ENCODE measurements at places on chromosomes 1 and 21.

DNA sequence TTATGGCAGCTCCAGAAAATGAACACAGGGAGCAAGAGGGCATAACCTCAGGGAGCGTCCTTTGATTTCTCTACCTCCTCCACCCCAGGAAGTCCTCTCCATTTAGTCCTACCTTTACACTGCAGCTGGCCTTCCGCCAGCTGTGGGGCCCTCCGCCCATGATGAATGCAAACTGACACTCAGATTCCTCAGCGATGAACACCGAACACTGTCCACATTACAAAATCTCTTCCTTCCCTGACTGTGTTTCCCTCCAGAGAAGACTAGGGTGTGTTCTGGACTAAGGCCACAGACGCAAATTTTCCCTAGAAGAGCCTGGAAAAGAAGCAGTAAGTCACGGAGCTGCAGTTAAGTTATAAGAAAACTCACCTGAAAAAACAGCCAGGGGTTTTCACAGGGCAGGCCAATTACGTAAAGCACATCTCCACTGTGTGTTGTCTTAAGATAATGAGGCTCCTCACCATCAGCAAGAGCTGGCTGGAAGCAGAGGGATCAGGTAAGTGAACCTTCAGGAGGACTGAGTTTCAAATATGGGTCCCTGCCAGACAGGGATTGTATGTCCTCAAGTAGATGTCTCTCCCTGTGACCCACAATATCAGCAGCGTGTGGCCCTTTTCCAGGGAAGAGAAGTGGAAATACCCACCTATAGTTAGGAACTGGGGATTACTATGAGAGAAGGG, 46.3 kb upstream of the ATP1B1 start:
- DNase-seq, result no peak

DNA sequence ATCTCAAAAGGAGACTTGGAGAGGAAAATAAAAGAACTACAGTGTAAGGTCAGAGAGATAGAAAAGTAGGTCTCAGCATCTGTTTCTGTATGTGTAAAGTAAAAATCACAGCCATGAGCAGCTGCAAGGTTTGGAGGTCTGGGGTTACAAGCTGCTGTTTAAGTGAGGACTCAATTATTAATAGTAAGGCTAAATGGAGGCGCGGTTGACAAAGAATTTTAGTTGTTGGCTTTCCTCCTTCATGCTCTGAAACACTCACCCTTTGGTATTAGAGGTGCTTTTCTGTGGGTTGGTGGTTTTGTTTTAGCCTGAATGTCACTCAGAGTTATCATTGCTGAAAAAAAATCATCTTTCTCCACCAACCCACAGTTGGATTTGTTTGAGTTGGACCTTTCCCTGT, 59.8 kb upstream of the HAO2 start:
- no peak for DNase-seq

- no peak for DNase-seq
Measured at GRCh38 chr1:34705077-34705476, 49.8 kb upstream of the GJB5 start.

- no peak for DNase-seq
Measured at GRCh38 chr21:38678827-38679226, 126.9 kb upstream of the ETS2 start.

DNA sequence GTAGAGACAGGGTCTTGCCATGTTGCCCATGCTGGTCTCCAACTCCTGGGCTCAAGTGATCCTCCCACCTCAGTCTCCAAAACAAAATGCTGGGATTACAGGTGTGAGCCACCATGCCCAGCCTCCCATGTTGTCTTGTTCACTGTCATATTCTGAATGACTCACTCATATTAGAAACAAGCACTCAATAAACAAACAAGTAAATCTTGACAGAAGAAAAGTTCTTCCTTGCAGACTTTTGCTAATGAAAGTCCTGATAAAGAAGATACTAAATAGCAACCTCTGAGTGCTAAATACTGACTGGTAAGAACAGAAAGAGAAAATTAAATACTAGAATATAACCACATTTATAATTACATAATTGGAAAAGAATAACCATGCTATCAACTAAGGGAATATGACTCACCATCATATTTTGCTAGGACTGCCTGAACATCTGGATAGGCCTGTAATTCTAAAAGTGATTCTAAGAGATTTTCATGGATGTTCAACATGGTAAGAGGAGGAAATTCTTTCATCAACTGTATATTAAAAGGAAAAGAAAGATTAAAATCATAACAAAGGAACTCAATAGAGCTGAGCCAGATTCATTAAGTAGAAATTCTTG, 37.3 kb downstream of the ST7L start:
- DNase-seq, result peak; percentile 22

DNA sequence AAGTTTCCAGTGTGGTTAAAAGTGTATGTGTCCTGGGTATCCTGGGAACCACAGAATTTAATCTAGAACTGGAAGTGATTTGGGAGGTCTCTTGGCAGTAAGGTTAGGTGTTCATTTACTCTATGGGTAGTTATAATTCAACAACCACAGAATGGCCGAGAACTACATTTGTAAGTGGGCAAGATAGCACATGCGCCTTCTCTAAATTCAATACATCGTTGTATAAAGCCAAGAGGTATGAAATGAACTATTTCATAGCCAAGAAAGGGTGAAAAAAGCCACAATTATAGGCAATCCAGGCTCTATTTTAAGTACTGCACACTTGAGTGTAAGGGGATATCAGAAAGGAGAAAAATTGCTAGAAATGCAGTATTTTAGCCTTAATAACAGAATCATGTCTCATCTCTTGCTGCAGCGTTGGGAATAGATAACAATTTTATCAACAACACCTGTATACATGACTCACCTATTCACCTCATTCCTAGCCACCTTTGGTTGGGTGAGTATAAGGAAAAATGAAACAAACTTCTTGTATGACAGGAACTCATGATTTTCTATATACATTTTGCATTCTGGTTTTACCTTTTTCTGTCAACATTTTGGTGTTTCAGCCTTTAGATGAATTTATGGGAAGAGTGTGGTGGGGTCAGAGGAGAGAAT, 4.5 kb downstream of the SDCCAG8 start:
- DNase-seq, result no peak

GRCh38 chr1:243837907-243838535, 12.0 kb downstream of the AKT3 start:
- no peak for DNase-seq

GRCh38 chr1:48859456-48859855, 82.8 kb upstream of the BEND5 start:
- no peak for DNase-seq

GRCh38 chr1:97334454-97334853, 586.4 kb downstream of the DPYD start:
- DNase-seq, result peak; percentile 88

DNA sequence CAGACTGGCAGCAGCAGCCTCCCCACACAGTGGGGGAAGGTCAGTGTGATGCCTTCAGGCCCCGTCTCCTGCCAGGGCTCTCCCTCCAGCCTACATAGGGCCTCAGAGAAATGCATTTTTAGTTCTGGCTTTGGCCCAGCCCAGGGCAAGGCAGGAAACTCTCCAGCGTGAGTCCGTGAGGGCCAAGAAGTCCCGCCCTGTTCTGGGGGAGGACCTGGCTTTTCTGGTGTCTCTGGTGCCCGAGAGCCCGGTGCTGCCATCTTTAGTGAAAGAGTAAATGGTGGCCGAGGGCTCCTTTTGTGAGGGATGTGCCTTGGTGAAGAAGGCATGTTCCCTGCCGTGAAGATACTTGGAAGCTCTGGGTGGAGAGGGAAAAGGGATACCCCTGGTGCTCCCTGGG, 14.8 kb upstream of the DIP2A start:
- DNase-seq, result no peak

- no peak for DNase-seq
Measured at GRCh38 chr1:5200006-5200405, 545.6 kb downstream of the AJAP1 start.

DNA sequence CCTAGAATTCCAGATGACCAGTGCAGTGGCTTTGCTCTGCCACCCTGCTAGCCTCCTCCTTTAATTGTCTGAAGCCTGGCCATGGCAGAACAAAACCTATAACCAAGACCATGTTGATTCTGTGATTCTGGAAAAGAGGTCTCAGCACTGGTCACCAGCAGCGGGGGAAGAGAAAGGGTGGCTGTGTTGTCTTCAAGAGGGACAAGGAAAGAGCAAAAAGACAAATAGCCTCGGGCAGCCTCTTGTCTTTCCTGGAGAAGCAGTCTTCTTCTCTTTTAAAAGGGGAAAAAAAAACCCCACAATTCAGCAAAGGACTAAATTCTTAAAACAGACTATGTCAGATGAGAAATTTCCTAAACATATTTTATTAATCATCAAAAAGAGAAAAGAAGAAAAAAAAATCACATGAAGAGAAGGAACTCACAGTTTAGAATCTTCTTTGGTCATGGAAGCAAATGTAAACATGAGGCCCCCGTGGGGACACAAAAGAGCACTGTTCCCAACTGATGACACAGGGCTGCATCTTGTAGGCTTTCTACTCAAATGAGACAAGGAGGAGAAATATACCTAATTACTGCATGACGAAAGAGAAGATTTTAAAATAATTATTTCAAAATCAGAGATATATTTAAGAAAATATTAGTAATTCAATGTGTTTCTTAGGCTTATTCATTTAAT, 36.3 kb upstream of the RAP1GAP start:
- no peak for DNase-seq

DNA sequence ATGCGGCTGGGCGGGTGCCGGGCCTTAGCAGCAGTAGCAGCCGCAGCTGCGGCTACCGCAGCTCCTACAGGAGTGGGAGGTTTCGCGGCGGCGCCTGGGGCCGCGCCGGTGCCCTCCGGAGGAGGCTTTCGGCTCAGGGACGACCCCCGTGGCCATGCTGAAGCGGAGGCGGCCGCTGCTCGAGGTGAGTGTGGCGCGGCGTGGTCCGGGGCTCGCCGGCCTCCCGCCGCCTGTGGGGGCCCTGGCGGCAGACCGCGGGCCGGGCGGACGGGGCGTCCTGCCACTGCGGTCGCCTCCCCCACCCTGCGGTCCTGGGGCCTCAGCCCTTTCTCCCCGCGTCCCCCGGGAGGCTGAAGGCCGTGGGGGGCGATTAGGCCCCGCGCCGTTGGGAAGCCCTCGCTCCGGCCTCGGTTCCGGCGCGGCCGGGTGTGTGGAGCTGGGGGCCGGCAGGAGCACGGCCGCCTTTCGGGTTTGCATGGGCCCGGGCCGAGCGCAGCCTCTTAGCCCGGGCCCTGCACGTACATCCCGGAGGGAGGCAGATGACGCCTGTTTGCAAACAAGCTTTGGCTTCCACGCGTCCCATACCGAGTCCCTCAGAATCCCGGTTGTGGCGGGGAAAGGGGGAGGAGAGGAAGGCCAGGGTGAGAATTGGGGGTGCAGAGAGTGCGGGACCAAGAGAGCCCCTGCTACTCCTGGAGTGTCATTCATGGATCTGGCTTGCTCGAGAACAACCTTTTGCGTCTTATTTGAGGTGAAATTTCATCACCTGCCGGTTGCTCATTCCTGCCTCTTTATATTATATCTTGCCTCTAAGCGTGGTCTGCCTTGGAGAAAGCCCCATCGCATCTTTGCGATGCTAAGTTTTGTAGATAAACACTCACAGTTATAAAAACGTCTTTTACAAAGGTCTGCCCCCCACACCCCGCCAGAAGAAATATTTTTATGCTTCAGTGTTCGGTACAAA, 613 bp downstream of the ZFYVE9 start:
- peak; percentile 71 for DNase-seq

DNA sequence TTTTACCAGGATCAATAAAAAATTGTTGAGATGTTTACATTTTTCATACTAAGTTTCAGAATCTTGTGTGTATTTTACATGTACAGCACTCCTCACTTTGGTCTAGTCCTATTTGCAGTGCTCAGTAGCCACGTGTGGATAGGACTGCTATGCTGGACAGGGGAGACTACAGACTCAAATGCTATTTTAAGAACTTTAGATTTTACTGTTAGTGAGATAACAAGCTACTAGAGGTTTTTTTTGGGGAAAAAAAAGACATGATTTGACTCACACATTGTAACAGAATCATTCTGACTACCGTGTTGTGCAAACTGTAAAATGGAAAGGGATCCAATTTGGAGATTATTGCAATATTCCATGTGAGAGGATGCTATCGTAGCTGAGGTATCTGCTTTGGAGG, 418.9 kb upstream of the PRMT6 start:
- DNase-seq, result no peak

DNA sequence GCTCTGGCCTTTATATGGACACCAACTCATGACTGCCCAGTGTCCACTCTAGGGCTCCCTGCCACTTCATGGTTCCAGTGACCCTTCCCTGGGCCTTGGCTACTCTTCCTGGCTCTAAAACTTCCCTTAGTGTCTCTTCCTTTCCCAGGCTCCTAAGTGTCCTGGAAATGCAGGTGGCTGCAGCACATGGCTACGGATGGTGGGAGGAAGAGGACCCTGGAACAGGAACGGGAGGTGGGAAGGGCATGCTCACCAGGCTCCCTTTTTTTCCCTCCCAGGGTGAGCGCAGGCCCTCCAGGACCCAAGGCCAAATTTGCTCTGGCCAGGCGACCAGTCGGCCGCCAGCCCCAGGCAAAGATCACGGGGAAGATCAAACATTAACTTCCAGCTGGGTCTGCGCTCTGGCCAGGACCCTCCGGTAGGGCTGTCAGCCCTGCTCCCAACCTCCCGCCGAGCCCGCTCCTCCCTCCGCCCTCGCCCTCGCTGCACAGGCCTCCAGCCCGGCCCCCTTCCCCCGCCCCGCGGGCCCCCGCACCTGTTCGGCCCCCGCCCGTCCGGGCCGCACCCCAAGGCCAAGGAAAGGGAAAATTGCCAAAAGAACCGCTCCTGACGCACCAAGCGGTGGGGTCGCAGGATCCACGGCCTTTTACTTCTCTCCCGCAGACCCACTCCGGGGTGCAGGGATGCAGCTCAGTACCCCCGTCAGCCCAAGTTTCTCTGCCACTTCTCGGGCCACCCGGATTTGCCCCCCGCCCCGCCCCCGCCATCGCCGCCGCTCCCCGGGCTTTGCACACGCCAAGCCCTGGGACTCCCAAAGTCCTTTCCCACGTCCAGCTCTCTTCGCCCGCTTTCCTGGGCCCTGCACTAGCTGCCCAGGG, 894 bp downstream of the TCEA3 start:
- no peak for DNase-seq

DNA sequence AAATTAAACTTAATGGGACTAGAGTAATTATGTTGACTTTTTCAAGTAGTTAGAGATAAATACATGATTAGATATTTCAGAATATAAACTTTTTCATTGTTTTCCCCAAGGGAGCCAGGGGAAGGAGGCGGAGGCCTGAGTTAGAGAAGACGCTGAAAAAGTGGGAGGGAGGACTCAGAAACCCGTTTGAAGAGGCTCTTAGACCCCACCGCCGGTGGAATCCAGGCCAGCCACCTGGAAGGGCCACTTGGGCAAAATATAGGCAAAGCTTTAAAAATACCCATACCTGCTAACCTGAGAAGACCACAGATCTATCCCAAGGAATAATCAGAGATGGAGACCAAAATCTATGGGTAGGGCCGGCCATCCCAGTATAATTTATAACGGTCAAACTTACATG, 242.6 kb downstream of the PTPRU start:
- DNase-seq, result no peak

- no peak for DNase-seq
Measured at GRCh38 chr1:20109223-20109856, 10.0 kb downstream of the PLA2G2D start.

DNA sequence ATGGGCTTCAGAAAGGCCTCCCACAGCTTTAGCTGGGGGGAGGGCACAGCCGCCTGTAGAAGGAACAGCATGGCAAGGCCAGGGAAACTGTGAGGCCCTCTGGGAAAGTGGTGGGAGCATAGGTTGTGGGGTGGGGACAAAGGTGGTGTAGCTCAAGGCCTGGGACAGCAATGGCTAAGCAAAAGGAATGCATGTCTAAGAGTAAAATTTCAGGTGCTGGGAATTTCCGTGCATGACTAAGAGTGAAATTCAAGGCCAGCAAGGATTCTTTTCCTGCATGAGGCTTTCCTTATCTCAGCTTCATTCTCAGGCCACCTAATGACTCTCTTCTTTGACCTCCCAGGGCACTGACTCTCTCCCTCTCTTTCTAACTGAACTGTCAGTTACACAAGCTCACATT, 86.5 kb upstream of the WNT4 start:
- DNase-seq, result peak; percentile 59

All from ELR (cell line).